ENCODE measurements at places on chromosomes 4 and X. TPM values are rescaled to one million over a fixed set of nuclear protein-coding genes. Genes with fewer than 3 reads are reported as not detected.

MID1IP1 gene
- total RNA-seq, result 96.6 TPM

GRCh38 chr4:176654565-176655216, 138.0 kb downstream of the VEGFC start:
- no peaks in the 10 kb centered on the region for H3K4me1 ChIP-seq
- no peaks in the 10 kb centered on the region for H3K36me3 ChIP-seq
- DNase-seq, result no peak

DNA sequence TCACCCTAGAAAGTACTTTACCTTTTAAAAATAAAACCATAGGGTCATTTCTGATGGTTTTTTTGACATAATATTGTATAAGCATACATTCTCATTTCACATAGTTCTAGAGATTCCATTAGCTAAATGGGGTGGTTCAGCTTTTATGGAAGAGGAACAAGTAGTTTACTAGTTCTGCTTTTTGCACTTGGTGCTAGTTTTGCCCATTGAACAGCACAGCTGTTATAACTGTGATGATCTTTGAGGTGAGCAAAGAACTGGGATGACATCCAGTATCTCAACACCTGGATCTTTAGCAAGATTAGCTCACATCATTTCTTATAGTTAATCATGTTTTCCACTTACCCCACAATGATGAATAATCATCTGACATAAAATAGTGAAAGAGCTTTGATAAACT, 40.9 kb downstream of the MOB1B start:
- H3K4me1 ChIP-seq, result peaks cover 6% of the 10 kb centered on the region
- H3K27ac ChIP-seq, result no peak overlapping the region
- DNase-seq, result no peak
- H3K4me3 ChIP-seq, result no peak overlapping the region
- H3K27me3 ChIP-seq, result no peaks in the 10 kb centered on the region
- H3K36me3 ChIP-seq, result peaks cover 8% of the 10 kb centered on the region

DNA sequence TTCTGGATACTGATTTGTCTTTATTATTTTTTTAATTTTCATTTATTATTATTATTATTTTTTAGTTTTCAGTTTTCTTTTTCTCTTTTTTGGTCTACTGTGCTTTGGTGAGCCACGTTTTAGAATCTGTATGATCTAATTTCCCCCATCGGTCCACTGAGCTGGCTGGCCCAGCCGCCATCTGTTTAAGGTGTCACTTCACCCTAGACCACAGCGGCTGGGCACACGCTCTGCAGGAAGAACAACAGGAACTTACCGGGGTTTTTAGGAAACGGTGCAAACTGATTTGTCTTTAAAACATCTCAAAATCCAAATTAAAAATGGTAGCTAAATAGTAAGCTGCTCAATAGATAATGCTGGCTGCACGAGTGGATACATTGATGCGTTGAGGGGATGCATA, 48.8 kb upstream of the AMOT start:
- no peak overlapping the region for H3K4me3 ChIP-seq
- peaks cover 2% of the 10 kb centered on the region for H3K4me1 ChIP-seq
- H3K36me3 ChIP-seq, result no peaks in the 10 kb centered on the region
- H3K27me3 ChIP-seq, result no peaks in the 10 kb centered on the region

GRCh38 chr4:130545596-130545995, 1449.6 kb downstream of the C4orf33 start:
- no peak overlapping the region for H3K4me3 ChIP-seq
- H3K4me1 ChIP-seq, result no peaks in the 10 kb centered on the region
- no peak overlapping the region for H3K27ac ChIP-seq
- DNase-seq, result no peak
- no peaks in the 10 kb centered on the region for H3K27me3 ChIP-seq

DNA sequence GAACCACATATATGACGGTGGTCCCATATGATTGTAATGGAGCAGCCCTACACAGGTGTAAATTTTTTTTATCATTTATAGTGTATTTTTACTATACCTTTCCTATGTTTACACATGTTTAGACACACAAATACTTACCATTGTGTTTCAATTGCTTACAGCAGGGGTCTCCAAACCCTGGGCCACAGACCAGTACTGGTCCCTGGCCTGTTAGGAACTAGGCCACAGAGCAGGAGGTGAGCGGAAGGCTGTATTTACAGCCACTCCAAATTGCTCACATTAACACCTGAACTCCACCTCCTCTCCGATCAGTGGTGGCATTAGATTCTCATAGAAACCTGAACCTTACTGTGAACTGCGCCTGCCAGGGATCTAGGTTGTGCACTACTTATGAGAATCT, 201.8 kb upstream of the NDST4 start:
- no peak overlapping the region for H3K4me3 ChIP-seq
- no peak overlapping the region for H3K27ac ChIP-seq
- H3K4me1 ChIP-seq, result no peaks in the 10 kb centered on the region
- no peak for DNase-seq

DNA sequence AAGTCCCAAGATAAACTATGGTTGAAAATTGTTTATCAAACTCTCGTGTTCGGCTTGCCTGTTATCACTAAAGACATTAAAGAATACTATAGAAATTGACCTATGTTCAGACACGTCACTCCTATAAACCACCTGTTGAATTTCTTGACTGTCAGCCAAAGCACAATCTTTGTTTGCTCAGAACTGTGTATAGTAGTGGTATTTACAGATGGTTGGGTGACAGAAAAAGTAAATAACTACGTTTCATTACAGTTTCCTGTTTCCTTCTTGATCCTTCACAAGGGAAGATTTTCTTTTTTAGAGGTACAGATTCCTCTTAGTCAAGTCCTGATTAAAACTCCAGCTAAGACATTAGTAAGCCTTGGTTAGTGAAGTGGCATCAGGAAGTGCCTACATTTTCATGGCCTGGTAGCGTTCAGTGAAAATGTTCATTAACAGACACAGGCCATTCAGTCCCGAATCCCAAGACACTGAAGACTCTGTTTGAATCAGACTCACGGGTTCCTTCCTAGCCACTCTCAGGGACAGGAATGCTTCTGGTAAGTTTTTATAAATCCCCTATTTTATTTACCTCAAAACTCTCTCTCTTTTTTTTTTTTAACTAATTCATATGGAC, at the start of gene SMIM31:
Gene SMIM31 (plus strand): TSS at position 259 of the 616 bp plus-strand sequence. CDS start 16,313 bp downstream, outside the sequence.
- no peaks in the 10 kb centered on the region for H3K36me3 ChIP-seq
- no peak for DNase-seq
- no peak within 1 kb of the TSS for H3K4me3 ChIP-seq
- H3K4me1 ChIP-seq, result no peaks in the 10 kb centered on the region
